ENCODE measurements at places on chromosomes 6 and 20.

GRCh38 chr20:58800134-58800871 lies 50.4 kb downstream of the GNAS-AS1 start:
- no peak for DNase-seq

DNA sequence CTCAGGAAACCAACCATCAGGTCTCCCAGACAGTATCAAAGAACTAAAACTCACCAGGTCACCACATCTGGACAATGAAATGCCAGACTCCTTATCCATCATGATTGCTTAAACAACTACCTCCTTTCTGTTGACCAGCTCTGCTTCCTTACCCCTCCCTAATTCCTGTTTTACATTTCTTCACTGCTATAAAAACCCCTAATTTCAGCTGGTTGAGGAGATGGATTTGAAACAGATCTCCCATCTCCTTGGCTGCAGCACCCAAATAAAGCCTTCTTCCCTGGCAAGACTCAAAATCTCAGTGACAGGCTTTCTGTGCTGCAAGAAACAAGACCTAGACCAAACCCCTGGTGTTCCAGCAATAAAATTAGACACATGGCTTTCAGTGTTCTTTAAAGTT lies 40.3 kb downstream of the MYLK4 start:
- DNase-seq = no peak

DNA sequence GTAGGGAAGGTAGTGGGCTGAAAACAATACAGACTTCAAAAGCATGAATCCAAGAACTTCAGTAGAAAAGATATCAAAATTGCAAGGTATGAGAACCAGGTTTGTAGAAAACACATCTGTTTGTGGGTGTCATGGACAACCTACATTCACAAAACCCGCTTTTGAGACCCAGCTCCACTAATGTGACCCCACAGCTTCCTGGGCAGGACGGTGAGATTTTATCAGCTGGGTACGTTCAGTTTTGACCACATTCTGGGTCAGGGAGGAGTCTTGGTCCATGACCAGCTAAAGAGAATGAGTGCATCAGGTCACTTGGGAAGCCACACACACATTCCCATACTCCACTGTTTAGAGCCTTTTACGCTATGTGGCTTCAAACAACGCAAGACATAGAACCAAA lies 77.1 kb downstream of the BCAS1 start:
- DNase-seq = no peak

GRCh38 chr6:130890521-130890971 lies 63.3 kb downstream of the SMLR1 start:
- DNase-seq = no peak

DNA sequence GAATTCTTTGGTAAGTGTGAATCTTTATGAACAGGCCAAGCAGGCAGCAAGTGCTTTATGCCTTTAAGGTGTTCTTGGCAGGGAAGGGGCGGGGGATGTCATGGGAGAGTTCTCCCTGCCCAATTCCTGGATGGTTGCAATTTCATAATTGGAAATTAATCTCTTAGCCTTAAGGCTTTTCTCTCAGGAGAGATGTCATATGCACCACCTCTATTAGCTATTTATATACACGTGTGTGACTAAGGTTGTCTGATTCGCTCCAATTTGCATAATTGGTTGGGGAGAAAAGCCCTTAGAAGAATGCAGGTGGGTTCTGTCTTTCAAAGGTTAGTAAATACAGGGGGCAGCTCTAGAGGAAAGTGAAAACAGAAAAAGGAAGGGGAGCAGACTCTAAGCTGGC lies 5.2 kb upstream of the ENPP5 start:
- DNase-seq = no peak

DNA sequence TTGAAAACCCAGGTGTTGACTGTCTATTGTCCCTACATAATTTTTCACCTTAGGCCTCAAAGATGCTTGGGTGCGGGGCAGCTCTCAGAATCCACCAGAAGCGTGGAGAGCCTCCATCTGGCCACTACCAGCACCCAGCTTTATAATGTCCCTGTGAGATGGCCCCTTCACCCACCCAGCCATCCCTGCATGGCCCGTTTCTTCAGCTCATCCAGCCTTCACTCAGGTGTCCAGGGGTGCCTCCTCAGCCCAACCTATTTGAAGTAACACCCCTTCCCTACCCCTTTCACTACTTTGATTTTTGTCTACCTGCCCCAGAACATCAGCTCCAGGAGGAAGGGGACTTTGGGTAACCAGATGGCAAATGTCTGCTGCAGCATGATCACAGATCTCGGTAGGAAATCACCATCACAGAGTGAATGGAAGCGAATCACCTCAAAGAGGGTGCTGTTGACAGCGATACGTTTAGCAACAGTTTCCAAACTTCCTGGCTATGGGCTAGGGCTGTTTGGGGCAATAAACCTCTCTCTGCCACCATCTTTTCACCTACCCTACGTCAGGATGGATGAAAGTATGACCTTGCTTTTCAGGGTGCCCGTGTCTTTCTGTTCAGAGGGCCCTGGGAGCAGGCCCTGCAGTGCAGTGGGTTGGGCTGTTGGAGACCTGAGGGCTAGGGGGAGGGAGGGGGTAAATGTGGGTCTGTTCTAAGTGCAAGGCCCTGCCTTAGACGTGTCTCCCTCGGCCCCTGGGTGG lies 1.2 kb upstream of the SLC17A9 start:
- DNase-seq = no peak
